Activated T-helper 9 cell treated with anti-CD3 and anti-CD28 coated beads, Interleukin-2, amount 50 U/mL, for 16 hours (primary cell): ENCODE measurements at places on chromosomes 16 and 17.

DNA sequence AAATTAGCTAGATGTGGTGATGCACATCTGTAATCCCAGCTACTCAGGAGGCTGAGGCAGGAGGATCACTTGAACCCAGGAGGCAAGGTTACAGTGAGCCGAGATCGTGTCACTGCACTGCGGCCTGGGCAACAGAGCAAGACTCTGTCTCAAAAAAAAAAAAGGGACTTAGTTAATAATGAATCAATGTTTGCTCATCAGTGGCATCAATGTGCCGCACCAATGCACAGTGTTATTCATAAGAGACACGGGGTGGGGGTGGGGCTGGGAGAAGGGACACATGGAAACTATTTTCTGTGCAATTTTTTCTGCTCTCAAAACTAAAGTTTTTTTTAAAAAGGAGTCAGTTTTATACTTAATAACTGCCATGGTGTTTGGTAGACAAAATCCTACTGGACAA is 6.8 kb upstream of the ATP2C2 start:
- DNase-seq = no peak

DNA sequence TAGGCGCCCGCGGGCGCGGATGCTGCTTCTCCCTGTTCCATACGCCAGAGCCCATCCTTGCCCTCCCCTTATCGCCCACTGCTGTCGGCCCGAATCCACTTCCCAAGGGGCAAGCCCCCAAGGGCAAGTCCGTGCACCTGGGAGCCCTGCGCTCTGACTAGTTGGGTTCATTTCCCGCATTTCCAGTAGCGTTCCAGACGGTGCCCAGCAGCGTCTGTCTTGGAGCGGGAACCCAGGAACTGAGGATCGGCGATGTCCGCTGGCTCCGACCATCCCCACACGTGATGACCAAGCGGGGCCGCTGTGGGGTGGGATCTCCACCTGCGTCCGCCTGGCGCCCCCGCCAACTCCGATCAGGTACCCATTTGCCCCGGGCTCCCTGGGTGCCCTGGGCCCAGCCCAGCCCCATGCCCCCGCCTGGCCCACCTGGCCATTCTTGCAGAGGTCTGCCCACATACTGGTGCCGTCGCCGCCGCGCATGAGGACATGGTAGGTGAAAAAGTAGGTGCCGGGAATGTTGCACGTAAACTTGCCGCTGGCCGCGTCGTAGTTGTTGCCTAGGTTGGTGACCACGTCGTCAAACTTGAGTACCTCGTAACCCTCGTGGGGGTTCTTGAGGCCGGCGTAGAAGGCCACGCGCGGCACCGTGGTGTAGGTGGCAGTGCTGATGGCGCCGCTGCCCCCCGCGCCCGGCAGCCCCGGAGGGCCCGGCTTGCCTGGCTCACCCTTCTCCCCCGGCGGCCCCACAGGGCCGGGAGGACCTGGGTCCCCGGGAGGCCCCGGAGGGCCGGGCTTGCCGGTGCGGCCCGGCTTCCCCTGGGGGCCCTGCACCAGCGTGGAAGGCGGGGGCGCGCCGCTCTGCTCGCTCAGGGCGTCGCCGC is 837 bp downstream of the C1QL1 start:
- no peak for DNase-seq

- DNase-seq = no peak
Observed at GRCh38 chr16:87918866-87919680, 17.3 kb downstream of the CA5A start.

- DNase-seq = no peak
Observed at GRCh38 chr17:50079334-50080095, 15.6 kb upstream of the PDK2 start.

DNA sequence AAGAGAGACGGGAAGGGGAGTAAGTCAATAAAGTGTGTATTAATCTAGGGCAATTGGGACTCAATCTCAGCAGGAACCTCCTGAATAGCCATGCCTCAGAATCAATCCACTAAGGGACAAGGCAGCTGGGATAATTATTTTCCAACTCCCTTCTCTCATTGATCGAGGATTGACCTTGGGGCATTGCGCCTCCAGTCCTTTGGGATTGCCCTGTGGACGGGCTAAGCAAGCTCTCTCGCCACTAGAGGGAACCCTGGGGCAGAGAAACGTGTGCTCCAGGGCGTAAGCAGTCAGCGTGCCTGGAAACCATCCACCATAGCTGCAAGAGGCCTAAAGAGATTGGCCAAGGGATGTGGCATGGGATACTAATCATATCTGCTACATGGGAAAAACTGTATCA is 53.9 kb upstream of the ERCC4 start:
- no peak for DNase-seq

GRCh38 chr16:11836650-11837244 is 14.6 kb downstream of the RSL1D1 start:
- no peak for DNase-seq

GRCh38 chr16:89759746-89760340 is 38.5 kb downstream of the ZNF276 start:
- DNase-seq = no peak

DNA sequence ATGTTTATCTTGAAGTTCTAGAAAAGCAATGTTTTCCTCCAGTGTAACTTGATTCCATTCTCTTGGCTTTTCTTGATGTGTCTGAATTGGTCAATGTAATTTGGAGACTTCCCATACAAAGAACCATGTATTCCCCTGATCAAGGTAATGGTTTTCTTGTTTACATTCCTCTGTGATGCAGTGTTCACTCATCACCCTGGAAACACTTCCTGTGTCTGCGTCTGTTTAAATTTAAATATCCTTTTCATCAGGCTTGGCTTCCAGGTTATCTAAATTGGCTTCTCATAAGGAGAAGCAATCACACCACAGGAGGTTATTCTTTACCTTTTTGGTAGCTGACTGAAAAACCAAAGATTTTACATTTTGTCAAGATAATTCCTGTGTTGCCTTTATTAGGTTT is 237.3 kb upstream of the WSCD1 start:
- no peak for DNase-seq

- no peak for DNase-seq
Observed at GRCh38 chr16:84194018-84194417, 3.1 kb downstream of the ADAD2 start.

DNA sequence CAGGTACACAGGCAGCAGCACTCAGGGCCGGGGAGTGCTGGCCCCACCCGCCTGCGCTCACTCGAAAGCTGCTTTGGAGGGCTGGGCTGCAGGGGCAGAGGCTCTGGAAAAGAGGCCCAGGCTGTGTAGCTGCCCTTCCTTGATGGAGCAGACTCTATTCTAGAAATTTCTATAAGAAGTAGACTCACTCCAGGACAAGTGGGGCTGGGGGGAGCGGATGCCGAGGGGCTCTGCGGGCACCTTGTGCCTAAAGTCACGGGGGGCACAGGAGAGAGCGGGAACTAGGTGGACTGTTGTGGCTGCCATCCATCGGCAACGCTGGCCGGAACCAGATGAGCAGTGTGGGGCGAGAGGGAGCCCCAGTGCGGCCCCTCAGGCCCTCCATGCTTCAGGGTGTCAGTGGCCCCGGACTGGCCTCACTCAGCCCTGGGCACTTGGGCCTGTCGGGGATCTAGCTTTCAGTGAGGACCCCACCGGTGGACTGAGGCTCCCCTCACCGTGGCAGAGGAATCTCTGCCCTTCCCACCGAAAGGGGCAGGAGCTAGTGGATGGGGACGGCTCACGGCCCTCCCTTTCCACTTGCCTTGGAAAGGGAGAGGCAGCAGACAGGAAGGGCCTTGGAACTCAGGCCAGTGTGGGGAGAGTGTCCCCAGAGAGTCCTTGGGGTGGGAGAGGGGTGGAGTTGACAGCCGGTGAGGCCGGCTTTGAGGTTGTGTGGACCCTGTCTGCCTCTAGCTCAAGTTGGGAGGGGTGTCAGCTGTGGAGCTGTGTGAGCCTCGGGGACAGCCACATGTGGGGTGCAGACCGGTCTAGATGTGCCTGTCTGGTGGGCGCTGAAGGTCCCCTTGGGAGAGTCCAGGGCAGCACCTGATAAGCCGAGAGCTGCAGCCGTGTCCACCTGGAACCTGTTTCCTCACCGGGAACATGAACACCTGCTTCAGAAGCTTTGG is 16.6 kb downstream of the ENDOV start:
- DNase-seq = no peak

GRCh38 chr17:73625006-73625405 is 19.2 kb downstream of the SDK2 start:
- DNase-seq = no peak

- DNase-seq = no peak
Observed at GRCh38 chr16:76194616-76195015, 82.6 kb upstream of the CNTNAP4 start.

DNA sequence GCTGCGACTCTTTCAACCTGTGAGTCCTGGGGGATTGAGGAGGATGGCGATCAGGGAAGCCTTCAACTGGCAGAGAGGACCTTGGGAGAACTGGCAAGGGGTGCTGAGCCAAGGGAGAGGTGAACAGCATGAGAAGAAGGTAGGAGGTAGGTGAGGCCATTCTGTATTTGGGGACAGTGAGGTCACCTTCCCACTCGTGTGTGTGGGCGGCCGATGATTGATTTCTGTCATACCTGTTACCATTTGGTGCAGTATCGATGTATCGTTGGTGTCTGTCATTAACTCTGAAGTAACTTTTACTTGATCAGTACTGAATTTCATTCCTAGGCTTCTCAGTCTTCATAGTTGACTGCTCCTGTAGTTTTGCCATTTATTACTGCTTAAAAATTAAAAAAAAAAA is 3.8 kb downstream of the ARSG start:
- peak; percentile 34 for DNase-seq

DNA sequence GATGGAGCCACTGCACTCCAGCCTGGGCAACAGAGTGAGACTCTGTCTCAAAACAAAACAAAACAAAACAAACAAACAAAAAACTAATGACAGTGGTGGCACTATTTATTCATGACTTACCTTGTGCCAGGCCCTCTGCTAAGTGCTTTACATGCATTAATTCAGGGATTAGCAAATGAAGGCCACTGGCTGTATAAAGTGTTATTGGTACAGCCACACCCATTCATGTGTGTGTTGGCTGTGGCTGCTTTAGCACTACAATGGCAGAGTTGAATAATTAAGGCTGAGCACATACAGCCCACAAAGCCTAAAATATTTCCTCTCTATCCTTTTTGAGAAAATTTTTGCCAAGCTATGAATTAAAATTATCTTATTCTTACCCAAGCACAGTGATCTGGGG is 531.8 kb upstream of the CDH5 start:
- no peak for DNase-seq

GRCh38 chr16:3017344-3017743 is 639 bp downstream of the CLDN6 start:
- DNase-seq = no peak

- no peak for DNase-seq
Observed at GRCh38 chr16:19737306-19738038, 19.4 kb downstream of the IQCK start.

DNA sequence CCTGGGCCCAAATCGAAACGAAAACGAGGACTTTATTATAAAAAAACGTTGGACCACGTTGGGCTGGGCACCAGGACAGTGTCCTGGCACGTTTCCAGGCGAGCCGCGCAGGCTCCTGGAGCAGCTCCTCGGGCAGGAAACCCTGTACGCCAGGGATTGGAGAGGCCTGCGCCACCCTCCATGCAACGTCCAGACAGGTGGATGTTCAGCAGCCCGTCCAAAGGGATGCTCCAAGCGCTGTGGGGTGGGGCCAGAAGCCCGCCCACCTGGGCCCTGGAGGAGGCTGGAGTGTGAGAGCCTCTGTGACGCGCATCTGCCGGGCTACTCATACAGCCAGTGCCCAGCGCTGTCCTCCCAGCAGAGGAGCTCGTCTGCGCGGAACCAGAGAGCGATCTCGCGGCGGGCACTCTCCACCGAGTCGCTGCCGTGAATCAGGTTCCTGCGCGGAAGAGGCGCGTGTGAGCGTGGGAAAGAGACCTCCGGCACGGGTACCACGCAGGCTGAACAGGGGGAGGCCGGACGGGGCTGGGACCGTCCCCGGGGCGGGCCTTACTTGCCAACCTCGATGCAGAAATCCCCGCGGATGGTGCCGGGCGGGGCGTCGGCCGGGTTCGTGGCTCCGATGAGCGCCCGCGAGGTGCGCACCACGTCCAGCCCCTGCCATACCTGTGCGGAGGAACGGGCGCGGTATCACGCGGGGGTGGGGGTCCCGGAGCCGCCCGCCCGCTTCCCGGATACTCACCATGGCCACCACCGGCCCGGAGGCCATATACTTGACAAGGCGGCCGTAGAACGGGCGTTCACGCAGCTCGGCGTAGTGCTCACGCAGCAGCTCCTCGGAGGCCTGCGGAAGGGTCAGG is 785 bp downstream of the NME3 start:
- peak; percentile 47 for DNase-seq

- no peak for DNase-seq
Observed at GRCh38 chr17:31061678-31062077, 33.1 kb upstream of the NF1 start.

DNA sequence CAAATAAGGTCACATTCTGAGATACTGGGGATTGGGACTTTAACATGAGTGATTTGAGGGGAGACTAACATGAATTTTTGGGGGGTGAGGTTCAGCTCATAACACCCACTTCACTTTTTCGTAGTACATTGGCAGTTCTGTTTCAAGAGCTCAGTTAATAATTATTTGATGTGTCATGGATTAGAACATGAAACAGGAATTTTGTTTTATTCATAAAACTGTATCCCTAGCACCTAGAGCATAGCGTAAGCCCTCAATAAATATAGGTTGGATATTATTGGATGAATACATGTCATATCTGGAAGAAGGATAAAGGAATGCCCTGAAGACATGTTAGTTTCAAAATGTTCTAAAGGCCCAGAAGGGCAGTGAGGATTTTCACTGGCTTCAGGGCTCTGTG is 119.8 kb downstream of the PRKCA start:
- no peak for DNase-seq

DNA sequence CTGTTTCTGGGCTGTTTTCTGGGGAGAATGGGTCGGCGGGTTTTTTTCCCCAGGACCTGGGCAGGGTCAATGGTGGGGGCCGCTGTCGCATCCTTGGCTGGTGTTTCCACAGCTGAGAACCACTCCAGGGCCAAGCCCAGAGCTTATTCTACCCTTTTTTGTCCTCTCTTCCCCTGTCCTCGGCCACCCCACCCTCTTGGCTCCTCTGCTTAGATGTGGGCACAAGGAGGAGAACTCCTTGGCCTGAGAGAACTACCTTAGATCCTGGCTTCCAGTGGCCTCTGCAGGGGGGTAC is 4.0 kb downstream of the NOD2 start:
- no peak for DNase-seq

DNA sequence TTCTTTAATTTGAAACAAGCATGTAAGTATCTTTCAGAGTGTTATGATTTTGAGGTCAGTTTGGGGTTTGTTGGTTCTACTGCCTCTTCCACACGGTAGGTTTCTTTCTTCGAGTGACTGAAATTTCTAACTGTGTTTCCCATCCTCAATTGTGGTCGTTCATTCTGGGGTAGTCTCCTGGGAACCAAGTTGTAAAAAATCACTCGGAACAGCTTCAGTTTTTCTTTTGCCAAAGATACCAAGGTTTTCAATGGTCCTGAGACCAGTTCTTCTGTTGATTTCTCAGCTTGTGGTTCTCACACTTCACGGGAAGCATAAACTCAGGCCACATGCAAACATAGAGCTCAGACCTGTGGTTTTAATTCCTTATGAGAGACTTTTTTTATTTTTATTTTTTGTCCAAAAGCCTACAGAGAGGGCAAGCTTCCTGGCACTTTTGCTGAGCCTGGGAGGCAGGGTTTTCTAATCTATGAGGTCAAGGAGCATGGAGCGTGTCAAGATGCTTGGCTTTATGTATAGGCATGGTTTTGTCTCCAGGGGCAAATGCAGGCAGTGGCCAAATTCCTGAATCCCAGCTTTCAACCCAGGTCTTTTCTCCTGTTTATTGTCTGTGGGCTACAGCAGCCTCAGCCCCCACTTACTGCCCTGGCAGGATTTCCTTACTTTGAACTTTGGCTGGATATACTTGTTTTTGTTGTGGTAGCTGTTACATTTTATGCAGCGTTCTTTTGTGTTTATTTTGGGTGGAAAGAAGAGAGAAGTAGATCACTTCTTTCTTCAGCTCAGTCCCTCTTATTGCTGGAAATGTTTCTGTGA is 32.9 kb downstream of the HS3ST3A1 start:
- DNase-seq = no peak
